LNCaP clone FGC (cell line): ENCODE measurements at places on chromosomes 6 and 20.

GRCh38 chr20:2521369-2522305, 12.9 kb upstream of the ZNF343 start:
- DNase-seq = no peak

DNA sequence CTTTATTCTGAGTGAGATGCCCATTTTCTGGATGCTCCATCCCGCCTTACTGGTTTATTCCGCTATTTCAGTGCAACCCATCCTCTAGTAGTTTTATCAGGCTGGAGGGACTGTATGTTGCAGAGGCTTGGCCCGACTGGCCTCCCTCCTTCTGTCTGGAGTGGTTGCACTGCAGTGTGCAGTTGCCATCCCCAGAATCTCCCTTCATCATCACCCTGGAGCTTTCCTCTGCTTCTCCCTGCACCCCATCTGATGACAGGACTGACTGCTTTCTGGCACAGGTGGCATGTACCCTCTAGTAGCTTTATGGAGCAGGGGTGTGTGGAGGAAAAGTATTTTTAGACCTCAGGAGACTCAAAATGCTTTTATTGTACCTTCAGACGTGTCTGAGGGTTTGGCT, 21.1 kb downstream of the WRNIP1 start:
- DNase-seq = no peak

- no peak for DNase-seq
Observed at GRCh38 chr6:169862043-169862891, 110.8 kb downstream of the ERMARD start.

GRCh38 chr6:150430815-150431214, 62.0 kb downstream of the IYD start:
- DNase-seq = no peak

DNA sequence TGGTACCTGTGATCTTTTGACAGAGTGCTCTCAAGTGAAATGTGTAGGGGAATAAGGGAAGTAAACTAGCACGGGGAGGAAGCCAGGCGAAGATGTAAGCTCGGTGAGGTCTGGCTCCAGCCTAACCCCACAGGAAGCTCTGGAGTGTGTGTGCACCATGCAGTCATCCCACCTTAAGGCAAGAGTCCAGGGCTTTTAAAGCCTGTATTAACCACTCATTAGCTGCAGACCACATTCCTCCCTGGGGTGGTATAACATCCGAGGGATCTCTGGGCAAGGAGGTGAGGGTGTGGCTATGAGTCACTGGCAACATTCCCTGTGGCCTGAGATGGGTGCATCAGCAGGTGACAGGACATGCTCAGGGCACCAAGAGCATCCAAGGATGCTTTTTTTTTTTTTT, 12.5 kb upstream of the RANBP9 start:
- no peak for DNase-seq
